ENCODE measurements at places on chromosomes 5 and 9. TPM values are rescaled to one million over a fixed set of nuclear protein-coding genes. Genes with fewer than 3 reads are reported as not detected.

PTPN3 gene
- polyA plus RNA-seq: 0.84 TPM

C5orf58 gene
- not detected for polyA plus RNA-seq

NR2F1-AS1 gene
- 0.49 TPM for polyA plus RNA-seq

MSMP gene
- not detected for polyA plus RNA-seq

C7 gene
- polyA plus RNA-seq: 64.0 TPM

SMIM32 gene
- polyA plus RNA-seq: not detected

IL5 gene
- not detected for polyA plus RNA-seq

MYOZ3 gene
- 13.8 TPM for polyA plus RNA-seq

CER1 gene
- polyA plus RNA-seq: not detected

ERAP2 gene
- 0.35 TPM for polyA plus RNA-seq

FYB1 gene
- polyA plus RNA-seq: not detected

FBP2 gene
- polyA plus RNA-seq: 0.32 TPM

PRKACG gene
- 0.13 TPM for polyA plus RNA-seq

GRCh38 chr9:135249711-135250110 is 162.2 kb downstream of the OLFM1 start:
- no peak overlapping the region for H3K27ac ChIP-seq
- H3K4me1 ChIP-seq: no peaks in the 10 kb centered on the region
- no peaks in the 10 kb centered on the region for H3K36me3 ChIP-seq
- DNase-seq: no peak

DNA sequence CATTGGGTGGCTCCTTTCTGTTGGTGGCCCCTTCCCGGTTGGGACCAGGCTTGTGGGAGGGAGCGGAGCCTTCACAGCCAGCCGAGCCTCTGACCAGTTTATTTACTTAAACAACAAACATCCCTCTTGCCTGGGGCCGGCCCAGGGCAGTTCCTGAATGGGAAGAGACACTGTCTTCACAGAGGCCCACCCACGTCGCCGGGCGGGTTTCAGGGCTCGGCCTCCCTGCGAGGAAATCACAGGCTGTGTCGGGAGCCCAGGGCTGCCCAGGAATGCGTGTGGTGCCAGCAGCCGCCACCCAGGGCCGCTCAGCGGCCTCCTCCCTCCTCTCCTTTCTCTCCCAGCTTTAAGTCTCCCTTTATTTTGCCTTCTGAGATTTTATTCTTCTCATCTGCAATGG is 132.5 kb downstream of the HSD17B3 start:
- peaks cover 15% of the 10 kb centered on the region for H3K4me1 ChIP-seq
- DNase-seq: peak; percentile 53
- no peaks in the 10 kb centered on the region for H3K27me3 ChIP-seq

DNA sequence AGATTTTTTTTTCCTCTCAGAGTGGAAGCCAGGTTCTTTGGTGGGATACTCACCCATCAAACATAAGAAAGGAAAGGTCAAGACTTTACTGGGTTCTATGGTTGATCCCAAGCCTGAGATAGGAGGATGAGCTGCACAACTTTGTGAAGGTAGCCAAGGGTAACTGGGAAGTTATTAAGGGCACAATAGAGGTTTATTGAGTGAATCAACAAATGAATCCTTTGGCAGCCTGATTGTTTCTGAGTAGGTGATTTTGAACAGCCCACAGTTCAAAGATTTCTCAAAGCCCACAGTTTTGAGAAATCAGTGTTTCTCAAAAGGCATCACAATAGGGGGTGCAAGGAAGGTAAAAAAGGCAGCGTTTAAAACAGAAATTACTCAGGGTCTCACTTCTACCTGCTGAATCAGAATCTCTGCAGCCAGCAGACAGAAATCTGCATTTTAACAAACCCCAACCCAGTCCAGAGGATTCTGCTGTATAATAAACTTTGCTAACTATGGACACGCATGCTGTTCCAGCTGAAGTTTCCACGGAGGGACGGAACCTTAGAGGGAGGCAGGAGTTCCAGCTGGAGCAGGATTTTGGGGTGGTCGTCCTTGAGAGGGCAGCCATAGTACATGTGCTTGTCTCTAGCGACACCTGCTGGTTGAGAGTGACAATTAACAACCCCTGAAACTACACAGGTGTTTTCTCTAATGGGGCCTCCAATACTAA is 32.7 kb upstream of the FSD1L start:
- H3K36me3 ChIP-seq: no peaks in the 10 kb centered on the region
- H3K4me3 ChIP-seq: no peak overlapping the region
- DNase-seq: peak; percentile 70
- H3K27ac ChIP-seq: no peak overlapping the region
- no peaks in the 10 kb centered on the region for H3K4me1 ChIP-seq
- H3K27me3 ChIP-seq: no peaks in the 10 kb centered on the region

GRCh38 chr5:135430135-135430437 is 17.1 kb downstream of the DCANP1 start:
- H3K4me1 ChIP-seq: peaks cover 10% of the 10 kb centered on the region
- DNase-seq: no peak
- H3K27ac ChIP-seq: no peak overlapping the region
- no peaks in the 10 kb centered on the region for H3K27me3 ChIP-seq
- H3K4me3 ChIP-seq: no peak overlapping the region
- H3K36me3 ChIP-seq: no peaks in the 10 kb centered on the region

GRCh38 chr5:133405275-133406034 is 206.9 kb downstream of the FSTL4 start:
- H3K4me1 ChIP-seq: no peaks in the 10 kb centered on the region
- no peak overlapping the region for H3K4me3 ChIP-seq
- no peaks in the 10 kb centered on the region for H3K36me3 ChIP-seq

- H3K4me1 ChIP-seq: no peaks in the 10 kb centered on the region
- H3K27me3 ChIP-seq: no peaks in the 10 kb centered on the region
- H3K36me3 ChIP-seq: no peaks in the 10 kb centered on the region
- H3K27ac ChIP-seq: no peak overlapping the region
These were observed 4.8 kb downstream of the HK3 start for GRCh38 chr5:176894298-176894697.

DNA sequence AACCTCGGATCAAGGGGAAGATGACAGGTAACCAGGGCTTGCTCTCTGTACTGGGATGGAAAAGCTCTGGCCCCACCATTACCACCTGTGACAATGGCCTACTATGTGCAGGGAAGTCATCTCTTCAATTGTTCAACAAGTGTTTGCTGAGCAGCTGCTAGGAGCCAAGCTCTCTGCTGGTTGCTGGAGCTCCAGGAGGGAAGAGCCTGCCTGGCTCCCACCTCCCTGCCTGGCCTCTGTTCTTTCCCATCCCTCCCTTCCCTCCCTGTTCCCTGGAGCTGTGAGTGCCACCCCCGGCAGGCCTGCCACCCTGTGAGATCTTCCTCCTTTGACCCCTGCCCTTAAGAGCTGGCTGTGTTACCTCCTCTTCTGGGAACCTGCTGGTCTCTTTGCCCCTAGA is 59.7 kb upstream of the IER5L start:
- no peak overlapping the region for H3K4me3 ChIP-seq
- no peak for DNase-seq

DNA sequence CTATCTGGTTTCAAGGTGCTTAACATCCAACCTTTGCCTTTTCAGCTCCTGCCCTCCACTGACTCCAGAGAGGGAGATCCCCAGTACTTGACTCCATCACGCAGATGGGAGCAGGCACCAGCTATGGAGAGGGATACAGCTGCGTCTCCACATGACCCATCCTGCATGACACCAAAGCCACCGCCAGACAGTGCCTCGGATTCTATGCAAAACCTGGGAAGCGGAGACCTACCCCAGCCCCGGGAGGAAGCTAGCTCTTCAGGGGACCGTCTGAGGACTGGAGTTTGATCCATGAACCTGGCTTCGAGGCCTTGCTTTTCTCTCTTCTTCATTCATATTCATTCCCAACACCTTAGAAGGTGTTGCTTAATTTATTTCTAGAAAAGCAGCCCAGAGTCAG is 24.8 kb downstream of the HRH2 start:
- no peaks in the 10 kb centered on the region for H3K27me3 ChIP-seq
- DNase-seq: no peak
- peaks cover 27% of the 10 kb centered on the region for H3K4me1 ChIP-seq
- H3K4me3 ChIP-seq: no peak overlapping the region

- peaks cover 27% of the 10 kb centered on the region for H3K4me1 ChIP-seq
- no peaks in the 10 kb centered on the region for H3K27me3 ChIP-seq
These were observed 14.0 kb downstream of the GRHPR start for GRCh38 chr9:37436540-37436939.

DNA sequence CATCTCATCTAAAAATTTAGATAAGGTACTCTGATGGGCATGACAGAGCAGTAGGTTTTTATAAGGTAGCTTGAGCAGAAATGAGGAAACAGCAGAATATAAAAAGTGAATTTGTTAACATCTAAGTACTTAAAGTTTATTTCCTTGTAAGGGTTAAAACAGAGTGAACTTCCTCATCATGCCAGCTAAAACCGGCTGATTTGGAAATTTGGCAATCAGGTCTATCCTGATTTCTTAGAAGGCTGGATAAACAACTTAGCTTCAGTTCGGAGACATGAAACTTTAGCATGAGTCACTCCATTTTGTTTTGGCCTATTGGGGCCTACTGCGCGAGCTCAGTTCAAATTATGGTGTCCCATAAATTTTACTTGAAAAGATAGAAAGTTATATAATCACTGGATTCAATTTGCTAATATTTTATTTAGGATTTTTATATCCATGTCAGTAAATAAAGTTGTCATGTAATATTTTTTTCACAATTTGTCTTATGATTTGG is 241.6 kb upstream of the RORB start:
- H3K4me1 ChIP-seq: no peaks in the 10 kb centered on the region
- H3K27ac ChIP-seq: no peak overlapping the region
- H3K36me3 ChIP-seq: no peaks in the 10 kb centered on the region
- H3K4me3 ChIP-seq: no peak overlapping the region
- no peak for DNase-seq

- no peaks in the 10 kb centered on the region for H3K36me3 ChIP-seq
- DNase-seq: no peak
- H3K4me1 ChIP-seq: no peaks in the 10 kb centered on the region
- H3K27me3 ChIP-seq: peaks cover 42% of the 10 kb centered on the region
These were observed 163.4 kb upstream of the FSTL4 start for GRCh38 chr5:133775584-133776304.

GRCh38 chr9:1100201-1100600 is 50.0 kb downstream of the DMRT2 start:
- H3K27me3 ChIP-seq: peaks cover 3% of the 10 kb centered on the region
- no peaks in the 10 kb centered on the region for H3K36me3 ChIP-seq
- H3K27ac ChIP-seq: no peak overlapping the region
- no peak for DNase-seq
- H3K4me1 ChIP-seq: no peaks in the 10 kb centered on the region

- DNase-seq: no peak
- no peaks in the 10 kb centered on the region for H3K27me3 ChIP-seq
- peaks cover 6% of the 10 kb centered on the region for H3K4me1 ChIP-seq
- H3K36me3 ChIP-seq: no peaks in the 10 kb centered on the region
- H3K27ac ChIP-seq: no peak overlapping the region
- no peak overlapping the region for H3K4me3 ChIP-seq
These were observed 326.6 kb downstream of the ENC1 start for GRCh38 chr5:74313896-74314295.

DNA sequence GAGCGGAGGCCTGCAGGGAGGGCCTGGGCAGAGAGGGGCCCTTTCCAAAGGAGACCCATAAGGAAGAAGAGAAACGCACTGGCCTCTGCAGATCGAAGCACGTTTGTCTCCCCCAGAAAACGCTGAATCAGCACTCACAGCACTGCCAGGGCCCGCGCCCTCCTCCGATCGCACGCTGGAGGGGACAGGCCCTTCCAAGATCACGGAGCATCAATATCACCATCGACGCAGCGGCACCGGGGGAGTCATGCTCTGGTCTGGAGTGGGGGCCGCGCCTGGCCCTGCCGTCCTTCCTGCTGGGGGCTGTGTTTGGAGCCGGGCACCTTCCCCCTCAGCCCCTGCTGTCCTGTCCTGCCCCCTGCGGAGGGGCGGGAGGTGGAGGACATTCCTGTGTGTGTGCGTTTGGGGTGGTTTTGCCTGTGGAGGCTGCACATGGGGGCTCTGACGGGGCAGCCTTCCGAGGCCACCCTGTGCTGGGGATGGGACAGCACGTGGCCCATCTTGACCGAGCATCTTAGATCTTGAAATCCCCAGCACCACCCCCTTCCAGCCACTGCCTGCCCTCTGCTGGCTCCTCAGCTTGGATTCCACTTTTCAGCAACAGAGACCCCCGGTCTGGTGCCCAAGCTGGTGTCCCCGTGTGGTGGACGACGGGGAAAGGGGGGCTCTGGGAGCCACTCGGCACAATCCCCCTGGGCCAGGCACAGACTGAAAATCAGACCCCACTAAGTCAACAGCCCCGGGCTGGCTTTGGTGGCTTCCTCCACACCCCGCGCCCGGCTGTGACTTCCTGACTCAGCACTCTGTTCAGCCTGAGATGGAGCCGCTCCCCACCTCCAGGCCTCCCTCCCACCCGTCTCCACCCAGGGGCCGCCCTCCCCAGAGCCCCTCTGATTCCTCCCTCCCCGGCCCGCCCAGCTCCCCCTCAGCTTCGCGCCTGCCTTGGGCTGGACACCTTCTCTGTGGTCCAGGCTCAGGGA is 8.3 kb downstream of the TMEM250 start:
- H3K4me3 ChIP-seq: peak overlapping the region; percentile 26
- peak overlapping the region; percentile 20 for H3K27ac ChIP-seq
- peaks cover under 1% of the 10 kb centered on the region for H3K36me3 ChIP-seq
- no peaks in the 10 kb centered on the region for H3K27me3 ChIP-seq
- peak; percentile 41 for DNase-seq
- peaks cover 19% of the 10 kb centered on the region for H3K4me1 ChIP-seq

DNA sequence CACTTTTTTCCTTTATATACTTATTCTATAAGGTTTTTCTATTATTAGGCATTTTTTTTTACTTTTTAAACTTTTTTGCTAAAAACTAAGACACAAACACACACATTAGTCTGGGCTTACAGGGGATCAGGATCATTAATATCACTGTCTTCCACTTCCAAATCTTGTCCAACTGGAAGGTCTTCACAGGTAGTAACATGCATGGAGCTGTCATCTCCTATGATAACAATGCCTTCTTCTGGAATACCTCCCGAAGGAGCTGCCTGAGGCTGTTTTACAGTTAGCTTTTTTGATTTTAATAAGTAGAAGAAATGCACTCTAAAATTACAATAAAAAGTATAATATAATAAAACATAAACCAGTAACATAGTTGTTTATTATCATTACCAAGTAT is 345.5 kb upstream of the PTGER4 start:
- no peak overlapping the region for H3K4me3 ChIP-seq
- H3K27ac ChIP-seq: no peak overlapping the region
- H3K36me3 ChIP-seq: no peaks in the 10 kb centered on the region
- H3K27me3 ChIP-seq: no peaks in the 10 kb centered on the region

GRCh38 chr9:126514037-126514821 is 99.5 kb upstream of the LMX1B start:
- peak; percentile 46 for DNase-seq
- no peak overlapping the region for H3K4me3 ChIP-seq
- H3K27me3 ChIP-seq: peaks cover 23% of the 10 kb centered on the region
- H3K4me1 ChIP-seq: peaks cover 4% of the 10 kb centered on the region

DNA sequence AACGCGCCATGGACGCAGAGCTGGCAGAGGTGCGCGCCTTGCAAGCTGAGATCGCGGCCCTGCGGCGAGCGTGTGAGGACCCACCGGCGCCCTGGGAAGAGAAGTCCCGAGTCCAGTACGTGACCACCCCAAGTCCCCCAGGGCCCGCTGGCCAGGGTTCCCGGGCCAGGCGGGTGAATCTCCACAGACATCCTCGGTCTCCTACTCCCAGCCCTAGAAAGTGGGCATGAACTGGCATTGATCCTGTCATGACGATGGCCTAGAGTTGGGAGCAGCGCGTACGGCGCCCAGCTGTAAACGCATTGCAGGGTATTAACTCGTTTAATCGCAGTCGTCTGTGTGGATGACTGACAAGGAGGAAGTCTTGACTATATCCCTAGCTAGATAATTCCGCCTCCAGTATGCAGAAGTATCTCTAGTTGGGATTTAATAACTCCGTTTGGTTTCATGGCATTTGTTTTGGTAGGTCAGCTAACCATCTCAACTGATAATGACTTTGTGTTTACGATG is 293 bp downstream of the CENPP start:
- peak overlapping the region; percentile 61 for H3K4me3 ChIP-seq
- H3K4me1 ChIP-seq: peaks cover 8% of the 10 kb centered on the region
- H3K27ac ChIP-seq: peak overlapping the region; percentile 100
- H3K27me3 ChIP-seq: no peaks in the 10 kb centered on the region

Measured in cardiac muscle cell (in vitro differentiated cells and primary cell).